Activated CD4-positive, alpha-beta memory T cell treated with anti-CD3 and anti-CD28 coated beads for 36 hours (primary cell): ENCODE measurements at places on chromosomes 6 and 20. TPM values are rescaled to one million over a fixed set of nuclear protein-coding genes. Genes with fewer than 3 reads are reported as not detected.

DNA sequence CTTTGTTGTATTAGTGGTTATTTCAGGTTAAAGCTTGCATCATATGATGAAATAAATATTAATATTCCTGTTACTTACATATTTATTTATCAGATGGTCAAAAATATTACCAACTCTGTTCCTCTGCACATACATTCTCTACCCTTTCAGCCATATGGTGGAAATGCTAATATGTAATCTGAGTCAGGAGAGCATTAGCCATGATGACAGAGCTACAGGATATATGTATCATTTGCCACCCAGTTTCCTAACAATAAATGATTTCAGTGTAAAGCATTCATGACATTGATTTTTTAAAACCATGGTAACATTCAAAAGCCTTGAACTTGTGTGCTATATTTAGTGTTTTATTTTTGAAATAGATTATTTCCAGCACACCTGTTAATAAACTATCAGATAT is 16.6 kb downstream of the POPDC3 start:
- no peak for DNase-seq

GRCh38 chr6:96675597-96675996 is 112.7 kb downstream of the FHL5 start:
- no peak for DNase-seq

Gene GFRAL
- not detected for total RNA-seq

Gene CST2
- not detected for total RNA-seq

GRCh38 chr20:2408111-2408510 is 27.4 kb downstream of the TGM6 start:
- no peak for DNase-seq

Gene CNBD2
- 4.2 TPM for total RNA-seq

Gene CDK19
- total RNA-seq, result 18.4 TPM

Gene MAK
- total RNA-seq, result 0.87 TPM

Gene SLC16A10
- total RNA-seq, result 3.4 TPM

Gene KCNK16
- not detected for total RNA-seq
